Stomach (tissue), 19 donors: ENCODE measurements at places on chromosomes 16 and 17. TPM values are rescaled to one million over a fixed set of nuclear protein-coding genes. Genes with fewer than 3 reads are reported as not detected.
A peak's percentile ranks its signal among the peaks of the same experiment; 100 is the strongest.

- DNase-seq, result no peak
These were observed 15.1 kb downstream of the CDH11 start for GRCh38 chr16:65106757-65107156.

RNF157 gene
- total RNA-seq, result 11.6 TPM

GRCh38 chr17:66527335-66527734 lies 224.9 kb downstream of the PRKCA start:
- no peak for DNase-seq

GRCh38 chr16:57167953-57168352 lies 17.9 kb downstream of the PSME3IP1 start:
- peak; percentile 85 for DNase-seq

GRCh38 chr16:66480265-66481080 lies 53.4 kb downstream of the BEAN1 start:
- DNase-seq, result peak; percentile 79

- no peak for DNase-seq
These were observed 27.2 kb upstream of the ITGAX start for GRCh38 chr16:31327646-31328225.

GRCh38 chr16:81473558-81473957 lies 28.9 kb downstream of the CMIP start:
- DNase-seq, result no peak

FBXW10B gene
- total RNA-seq, result 11.2 TPM

HEATR9 gene
- 0.29 TPM for total RNA-seq

GRCh38 chr17:41974658-41975057 lies 8.1 kb downstream of the CNP start:
- DNase-seq, result no peak

GRCh38 chr17:21387616-21388015 lies 11.5 kb downstream of the KCNJ12 start:
- DNase-seq, result no peak

DNA sequence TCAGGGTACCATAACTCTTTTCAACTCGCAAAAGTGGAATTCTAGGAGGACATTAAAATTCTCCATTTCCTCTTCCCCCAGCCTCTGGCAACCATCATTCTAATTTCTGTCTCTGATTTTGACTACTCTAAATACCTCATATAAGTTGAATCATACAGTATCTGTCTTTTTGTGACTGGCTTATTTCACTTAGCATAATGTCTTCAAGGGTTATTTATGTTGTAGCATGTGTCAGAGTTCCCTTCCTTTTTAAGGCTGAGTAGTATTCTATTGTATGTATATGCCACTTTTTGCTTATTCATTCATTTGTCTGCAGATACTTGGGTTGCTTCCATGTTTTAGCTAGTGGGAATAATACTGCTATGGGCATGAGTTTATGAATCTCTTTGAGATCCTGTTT lies 12.0 kb downstream of the RNF135 start:
- DNase-seq, result no peak

KRTAP16-1 gene
- not detected for total RNA-seq

GRCh38 chr16:72743011-72743761 lies 304.7 kb downstream of the ZFHX3 start:
- DNase-seq, result no peak

CHRNB1 gene
- 1.8 TPM for total RNA-seq

- no peak for DNase-seq
These were observed 410.9 kb downstream of the SOX9 start for GRCh38 chr17:72531729-72532128.

DNA sequence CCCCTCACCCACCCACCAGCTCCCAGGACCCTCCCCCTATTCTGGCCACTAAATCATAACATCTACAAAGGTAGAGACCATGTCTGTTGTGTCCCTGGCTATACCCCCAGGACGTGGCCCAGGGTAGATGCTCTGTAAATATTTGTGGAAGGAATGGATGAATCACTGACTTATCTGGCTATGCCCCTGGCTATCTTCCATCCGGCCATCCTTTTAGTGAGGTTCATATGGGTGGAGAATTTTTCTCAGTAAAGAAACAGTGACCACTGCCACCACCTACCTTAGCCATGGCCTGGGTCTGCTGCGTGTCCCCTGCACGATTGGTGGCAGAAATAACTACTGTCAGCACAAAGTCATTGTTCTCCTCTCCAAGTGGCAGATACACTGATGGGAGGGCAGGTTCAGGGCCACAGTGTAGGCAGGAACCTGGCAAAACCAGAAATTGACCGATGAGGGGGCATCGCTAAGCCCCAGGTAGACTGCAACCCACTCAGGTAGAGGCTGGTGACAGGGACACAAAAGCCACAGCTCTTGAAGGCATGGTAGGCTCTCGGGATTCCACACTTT lies 63.1 kb upstream of the BCO1 start:
- DNase-seq, result no peak

DNA sequence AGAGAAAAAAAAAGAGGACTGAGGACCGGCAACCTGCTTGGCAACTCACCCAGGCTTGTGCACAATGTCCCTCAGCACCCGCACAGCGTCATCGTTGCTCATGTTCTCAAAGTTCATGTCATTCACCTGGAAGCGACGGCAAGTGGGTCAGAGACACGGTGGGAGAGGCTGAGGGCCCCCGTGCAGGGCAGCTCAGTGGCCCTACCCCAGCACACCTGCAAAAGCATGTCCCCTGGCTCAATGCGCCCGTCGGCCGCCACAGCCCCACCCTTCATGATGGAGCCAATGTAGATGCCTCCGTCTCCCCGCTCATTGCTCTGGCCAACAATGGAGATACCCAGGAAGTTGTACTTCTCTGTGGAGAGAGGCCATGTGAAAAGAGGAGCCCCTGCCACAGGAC lies 5.4 kb downstream of the DVL2 start:
- no peak for DNase-seq

DNA sequence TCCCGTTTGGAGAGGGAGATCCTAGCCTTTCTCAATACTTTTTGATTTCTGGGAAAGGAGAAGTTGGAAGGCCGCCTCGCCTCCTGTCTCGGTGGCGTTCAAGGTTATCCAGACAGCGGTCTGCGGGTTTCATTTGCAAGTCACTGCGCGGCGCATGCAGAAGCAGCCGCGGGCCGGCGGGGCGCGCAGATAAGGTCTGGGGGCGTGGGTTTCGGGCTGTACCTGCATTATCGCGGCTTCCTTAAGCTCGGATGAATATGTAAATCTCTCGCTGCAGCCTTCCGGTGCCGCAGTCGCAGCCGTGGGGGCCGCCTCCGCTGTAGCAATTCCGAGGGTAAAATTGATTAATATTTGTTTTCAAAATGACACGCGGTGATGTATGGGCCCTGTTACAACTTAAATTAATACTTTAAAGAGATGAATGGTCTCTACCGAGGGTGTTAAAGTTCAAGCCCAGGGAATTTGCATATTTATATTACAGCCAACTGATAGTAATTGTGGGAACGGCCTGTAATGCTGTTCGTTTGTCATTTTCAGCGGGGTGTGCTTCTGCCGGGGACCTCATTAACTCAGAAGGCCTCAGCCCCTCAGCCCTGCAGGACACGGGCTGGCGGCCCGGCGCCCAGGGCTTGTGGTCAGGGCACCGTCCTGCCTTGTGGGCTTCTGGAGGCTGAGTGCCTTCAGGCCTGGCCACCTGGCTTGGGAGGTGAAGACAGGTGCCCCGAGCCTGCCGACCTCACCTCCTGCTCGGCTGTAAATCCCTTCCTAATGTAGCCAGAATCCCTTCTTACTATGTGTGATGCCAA lies 99.4 kb downstream of the CYLD start:
- peak; percentile 61 for DNase-seq

- DNase-seq, result no peak
These were observed 103.4 kb upstream of the TOX3 start for GRCh38 chr16:52650318-52650717.

GRCh38 chr17:65388911-65389310 lies 172.5 kb downstream of the AXIN2 start:
- DNase-seq, result no peak

DNA sequence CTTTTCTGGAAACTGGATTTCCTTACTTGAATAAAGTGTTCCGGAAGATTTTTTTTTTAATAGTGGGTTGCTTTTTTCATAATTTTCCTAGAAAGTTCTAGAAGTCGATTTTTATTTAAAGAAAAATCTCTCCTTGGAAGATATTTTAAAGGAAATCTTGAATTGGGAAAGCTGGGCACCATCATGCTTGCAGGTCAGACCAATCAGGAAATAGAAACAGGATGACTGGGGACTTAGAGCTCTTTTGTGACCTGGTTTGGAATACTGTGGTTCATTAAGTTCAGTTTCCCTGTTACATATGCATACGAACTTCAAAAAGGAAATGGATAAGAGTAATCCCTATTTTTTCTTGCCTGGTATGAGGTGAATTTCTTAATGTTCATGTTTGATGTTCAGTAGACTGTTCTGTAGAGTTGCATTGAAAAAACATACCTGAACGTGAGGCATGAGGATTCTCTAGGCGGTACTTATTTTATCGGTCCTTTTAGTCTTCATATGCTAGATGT lies 1.2 kb downstream of the NFATC3 start:
- no peak for DNase-seq

DNA sequence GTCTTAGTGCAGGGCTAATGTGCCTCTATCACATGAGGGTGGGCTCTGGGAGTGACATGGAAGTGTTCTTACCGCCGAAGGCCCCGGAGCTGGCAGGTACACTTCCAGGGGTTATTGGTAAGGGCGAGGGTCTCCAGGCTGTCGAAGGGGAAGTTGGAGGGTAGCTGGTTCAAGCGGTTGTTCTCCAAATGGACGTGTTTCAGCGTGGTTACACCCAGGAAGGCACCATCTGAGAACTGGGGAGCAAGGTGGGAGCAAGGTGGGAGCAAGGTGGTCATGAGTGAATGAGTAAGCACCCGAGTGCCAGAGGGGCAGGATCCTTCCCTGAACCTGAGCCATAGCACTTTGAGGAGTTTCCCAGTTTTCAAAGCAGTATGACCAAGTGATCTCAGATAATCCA lies 3.0 kb downstream of the CHAD start:
- no peak for DNase-seq

DNA sequence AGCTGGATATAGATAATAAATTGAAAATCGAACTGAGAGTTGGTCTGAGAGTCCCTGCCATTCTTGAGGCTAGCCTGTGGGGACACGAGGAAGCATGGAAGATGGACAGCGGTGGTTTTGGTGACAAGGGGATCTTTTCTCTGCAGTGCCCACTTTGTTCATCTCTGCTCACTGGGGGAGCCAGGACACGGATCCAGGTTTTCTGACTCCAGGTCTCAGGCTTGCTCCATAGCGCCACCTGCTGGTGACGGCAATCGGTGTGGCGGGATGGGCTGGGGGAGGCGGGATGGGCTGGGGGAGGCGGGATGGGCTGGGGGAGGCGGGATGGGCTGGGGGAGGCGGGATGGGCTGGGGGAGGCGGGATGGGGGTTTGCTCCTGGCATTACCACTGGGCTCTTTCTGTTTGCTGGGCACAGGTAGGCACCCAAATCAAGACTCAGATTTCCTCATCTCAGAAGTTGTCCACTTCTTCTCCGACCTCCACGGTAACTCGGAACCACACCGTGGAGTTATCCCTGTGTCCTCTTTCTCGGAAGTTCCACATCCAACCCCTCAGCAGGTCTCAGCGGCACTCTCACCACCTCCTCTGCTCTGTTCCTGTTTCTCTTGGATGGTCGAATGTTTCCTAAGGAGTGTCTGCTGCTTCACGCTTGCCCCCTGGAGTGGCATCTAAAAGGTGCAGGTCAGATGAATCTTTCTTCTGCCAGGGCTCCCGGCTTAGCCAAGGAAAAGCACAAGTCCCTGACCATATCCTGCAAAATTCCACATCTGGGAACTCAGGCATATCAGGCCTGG lies 142.4 kb downstream of the CYLD start:
- DNase-seq, result no peak

ERI2 gene
- total RNA-seq, result 49.0 TPM

DNA sequence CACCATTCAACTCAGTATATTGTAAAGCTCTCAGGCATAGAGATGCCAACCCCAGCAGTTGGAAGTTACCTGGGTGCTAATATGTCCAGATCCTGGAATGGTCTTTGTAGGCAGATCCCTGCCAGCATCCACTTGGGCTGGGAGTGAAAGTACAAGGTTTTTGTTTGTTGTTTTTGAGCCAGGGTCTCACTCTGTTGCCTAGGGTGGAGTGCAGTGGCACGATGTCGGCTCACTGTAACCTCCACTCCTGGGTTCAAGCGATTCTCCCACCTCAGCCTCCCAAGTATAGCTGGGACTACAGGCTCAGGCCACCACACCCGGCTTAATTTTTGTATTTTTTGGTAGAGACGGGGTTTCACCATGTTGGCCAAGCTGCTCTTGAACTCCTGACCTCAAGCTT lies 177.6 kb downstream of the IRF8 start:
- no peak for DNase-seq

GRCh38 chr16:28181515-28181914 lies 30.2 kb downstream of the XPO6 start:
- DNase-seq, result peak; percentile 29

ACSF3 gene
- total RNA-seq, result 65.2 TPM

DNA sequence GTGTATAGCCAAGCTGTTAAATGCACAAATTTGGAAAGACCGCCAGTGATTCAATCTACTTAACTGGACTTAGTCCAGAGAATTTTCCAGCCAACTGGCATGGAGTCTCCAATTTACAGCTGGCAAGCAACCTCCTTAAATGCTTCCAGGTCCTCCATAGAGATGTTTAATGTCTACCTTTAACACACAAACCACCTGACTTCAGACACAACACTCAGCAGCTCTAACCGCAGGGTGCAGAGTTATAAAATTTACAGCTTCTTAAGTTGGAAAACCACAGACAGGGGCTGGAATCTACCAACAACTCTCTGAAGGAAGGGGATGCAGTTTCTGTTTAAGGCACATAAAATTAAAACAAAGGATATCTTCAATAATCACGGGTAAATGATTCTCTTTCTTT lies 106.9 kb downstream of the SYCE1L start:
- no peak for DNase-seq

- peak; percentile 83 for DNase-seq
These were observed 16.7 kb upstream of the BAIAP2 start for GRCh38 chr17:81018044-81018802.

DNA sequence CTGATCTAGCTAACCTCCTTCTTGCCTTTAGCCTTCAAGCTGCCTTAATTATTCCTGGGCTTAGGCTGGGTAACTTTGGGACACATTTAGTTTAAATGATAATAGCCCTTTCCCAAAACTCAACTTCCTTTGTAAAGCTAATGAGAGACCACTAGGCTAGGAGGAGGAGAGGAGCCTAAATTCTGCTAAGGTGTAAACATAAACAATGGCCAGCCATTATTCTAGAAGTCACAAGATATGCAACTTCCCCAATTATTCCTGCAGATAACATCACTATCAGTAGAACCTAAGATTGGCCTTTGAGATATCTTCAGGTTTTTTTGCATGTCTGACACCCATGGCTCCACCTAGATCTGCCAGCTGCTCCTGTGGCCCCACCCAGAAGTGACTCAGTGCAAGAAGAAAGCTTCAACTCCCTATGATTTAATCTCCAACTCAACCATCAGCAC lies 131.2 kb upstream of the FAM20A start:
- no peak for DNase-seq

GRCh38 chr16:58306327-58306726 lies 11.5 kb upstream of the PRSS54 start:
- DNase-seq, result peak; percentile 56

GRCh38 chr17:29807520-29808361 lies 122.3 kb downstream of the SSH2 start:
- peak; percentile 88 for DNase-seq
